ENCODE measurements at places on chromosomes 7 and 10.

DNA sequence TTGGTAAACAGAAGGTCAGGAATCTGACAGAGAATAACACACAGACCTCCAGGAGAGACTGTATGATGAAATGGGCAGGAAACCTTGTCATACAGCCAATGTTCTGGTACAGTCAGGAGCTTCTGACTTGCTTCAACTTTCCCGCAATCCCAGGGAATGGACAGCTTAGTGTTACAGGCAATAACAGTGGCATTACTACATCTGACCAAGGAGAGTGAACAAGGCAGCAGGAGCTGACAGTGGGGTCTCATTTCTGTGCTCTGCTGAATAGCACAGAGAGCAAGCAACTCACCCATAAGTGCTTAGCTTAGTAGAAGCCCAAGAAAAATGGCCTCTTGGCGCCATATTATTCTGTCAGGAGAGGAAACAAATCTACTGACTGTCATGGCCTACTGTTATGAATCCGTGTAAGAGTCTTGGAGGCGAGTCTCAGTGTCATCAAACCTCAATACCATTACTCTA is 186.2 kb upstream of the MTPN start:
- DNase-seq = no peak

DNA sequence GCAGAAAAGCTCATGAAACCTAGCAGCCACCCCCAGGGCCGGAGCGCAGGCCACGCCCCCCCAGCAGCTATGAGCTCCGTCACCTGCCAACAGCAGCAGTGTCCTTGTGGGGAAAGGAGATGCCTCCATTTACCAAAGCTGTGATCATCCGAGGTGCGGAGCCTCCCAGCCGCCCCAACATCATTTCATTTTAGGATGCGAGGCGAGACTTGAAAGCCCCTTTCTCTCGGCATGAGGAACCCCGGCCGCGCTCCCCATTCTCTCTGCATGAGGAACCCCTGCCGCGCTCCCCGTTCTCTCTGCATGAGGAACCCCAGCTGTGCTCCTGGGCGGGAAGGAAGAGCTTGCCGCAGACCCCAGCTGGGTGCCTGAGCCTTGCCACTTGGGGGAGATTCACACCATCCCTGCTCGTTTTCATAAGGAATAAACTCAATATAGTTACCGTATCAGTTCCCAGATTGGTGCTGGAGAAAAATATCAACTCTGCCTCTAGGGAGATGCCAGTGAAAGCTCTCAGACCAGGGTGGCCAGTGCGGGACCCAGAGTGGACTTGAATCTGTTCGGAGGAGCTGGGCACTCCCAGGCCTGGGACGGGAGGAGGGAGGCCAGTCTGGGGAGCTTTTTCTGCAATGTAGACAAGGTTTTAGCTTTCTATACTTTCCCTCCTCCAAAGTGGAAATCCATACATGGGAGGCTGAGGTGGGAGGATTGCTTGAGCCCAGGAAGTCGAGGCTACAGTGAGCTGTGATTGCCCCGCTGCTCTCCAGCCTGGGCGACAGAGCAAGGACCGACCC is 35.0 kb downstream of the JAKMIP3 start:
- DNase-seq = no peak

- DNase-seq = no peak
These were observed 122.6 kb upstream of the ASAH2 start for GRCh38 chr10:50373821-50374501.

- DNase-seq = no peak
These were observed 28.6 kb downstream of the TNS3 start for GRCh38 chr7:47553309-47553708.

- DNase-seq = no peak
These were observed 11.1 kb downstream of the YWHAG start for GRCh38 chr7:76347710-76348109.

GRCh38 chr10:122083478-122084025 is 94.6 kb downstream of the TACC2 start:
- DNase-seq = no peak

DNA sequence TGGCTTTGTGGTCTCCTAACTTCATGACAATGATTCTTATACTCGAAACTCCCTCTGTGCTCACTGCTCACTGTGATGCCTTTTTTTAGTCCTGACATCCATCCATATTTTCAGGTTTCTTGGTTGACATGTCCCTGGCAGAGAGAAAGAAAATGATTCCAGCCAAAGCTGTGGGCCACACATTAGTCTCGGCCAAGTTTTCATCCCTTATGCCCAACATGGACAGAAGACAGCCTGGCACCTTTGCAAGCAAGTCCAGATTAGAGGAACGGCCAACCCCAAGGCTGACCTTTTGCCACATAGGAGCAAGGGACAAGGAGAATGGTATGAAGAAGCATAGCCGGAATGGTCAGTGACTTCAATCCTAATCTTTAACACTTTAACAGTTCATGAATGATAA is 8.7 kb upstream of the OPALIN start:
- DNase-seq = no peak

- no peak for DNase-seq
These were observed at the start of gene CPA2 for GRCh38 chr7:130266258-130266960. TSS of gene CPA2 (plus strand) at chr7:130266863. CDS start at chr7:130266882, 19 bp downstream.

DNA sequence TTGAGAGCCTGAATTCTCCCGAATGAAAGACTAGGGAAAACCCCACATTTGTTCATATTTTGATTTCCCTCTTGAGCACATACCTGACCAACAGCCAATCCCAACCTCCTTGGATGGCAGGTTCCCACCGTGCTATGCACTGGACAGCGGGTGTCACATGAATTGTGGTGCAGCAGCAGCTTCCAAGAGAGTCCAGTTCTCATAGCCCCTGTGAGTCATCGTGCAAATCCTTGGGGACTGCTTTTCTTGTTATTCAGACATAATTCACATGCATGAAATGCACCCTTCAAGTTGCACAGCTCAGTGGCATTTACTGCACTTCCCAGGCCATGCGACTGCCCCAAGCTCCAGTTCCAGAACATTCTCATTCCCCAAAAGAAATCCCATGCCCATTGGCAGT is 67.8 kb upstream of the PPP2R2D start:
- no peak for DNase-seq

- DNase-seq = no peak
These were observed 278.3 kb downstream of the KCNMA1 start for GRCh38 chr10:77359287-77359691.

DNA sequence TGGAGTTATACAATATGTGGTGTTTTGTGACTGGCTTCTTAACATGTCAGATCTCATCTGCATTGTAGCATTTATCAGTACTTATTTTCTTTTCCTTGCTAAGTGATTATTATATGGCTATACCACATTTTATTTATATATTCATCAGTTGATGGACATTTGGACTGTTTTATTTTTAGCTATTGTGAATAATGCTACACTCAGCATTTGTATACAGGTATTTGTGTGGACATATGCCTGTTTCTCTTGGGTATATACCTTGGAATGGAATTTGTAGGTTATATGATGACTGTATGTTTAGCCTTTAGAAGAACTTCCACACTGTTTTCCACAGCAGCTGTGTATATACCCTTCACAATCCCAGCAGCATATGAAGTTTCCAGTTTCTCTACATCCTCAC is 86.5 kb downstream of the GSDME start:
- DNase-seq = no peak

GRCh38 chr10:114060456-114060855 is 16.8 kb downstream of the ADRB1 start:
- no peak for DNase-seq

DNA sequence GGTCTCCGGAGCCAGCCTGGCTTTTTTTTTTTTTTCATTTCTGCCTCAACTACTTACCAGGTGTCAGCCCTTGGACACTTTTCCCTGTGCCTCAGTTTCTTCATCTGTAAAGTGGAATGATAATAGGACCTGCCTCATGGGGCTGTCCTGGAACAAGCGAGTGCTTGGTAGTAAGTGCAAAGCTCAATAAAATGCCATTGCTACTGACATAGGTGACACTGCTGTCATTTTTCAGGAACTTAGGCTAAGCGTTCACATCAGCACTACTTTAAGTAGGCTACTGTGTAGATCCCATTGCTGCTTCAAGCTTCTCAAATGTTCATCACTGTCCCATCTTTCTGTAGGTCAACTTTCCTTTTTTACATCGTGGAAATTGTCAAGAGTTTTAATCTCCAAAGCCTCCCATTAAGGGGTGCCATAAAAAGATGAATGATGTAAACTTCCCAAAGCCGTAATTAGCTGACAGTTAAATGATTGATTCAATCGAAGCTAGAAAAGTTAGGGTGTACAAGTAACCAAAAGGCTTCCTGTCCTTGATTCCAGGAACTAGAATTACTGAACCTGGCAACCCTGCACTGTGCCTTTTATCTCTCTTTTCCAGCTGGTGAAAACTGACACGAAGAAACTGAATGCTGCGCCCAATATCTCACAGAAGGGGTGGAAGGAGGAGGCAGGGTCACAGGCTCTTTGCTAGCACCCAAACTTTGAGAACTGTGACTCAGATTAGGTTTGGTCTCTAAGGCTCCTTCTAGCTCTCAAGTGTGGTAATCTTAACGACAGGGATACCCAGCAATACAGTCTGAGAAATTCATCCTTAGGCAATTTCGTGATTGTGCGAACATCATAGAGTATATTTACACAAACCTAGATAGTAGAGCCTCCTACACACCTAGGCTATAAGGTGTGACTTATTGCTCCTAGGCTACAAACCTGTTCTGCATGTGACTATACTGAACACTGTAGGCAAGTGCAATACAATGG is 861 bp upstream of the USP6NL start:
- no peak for DNase-seq

DNA sequence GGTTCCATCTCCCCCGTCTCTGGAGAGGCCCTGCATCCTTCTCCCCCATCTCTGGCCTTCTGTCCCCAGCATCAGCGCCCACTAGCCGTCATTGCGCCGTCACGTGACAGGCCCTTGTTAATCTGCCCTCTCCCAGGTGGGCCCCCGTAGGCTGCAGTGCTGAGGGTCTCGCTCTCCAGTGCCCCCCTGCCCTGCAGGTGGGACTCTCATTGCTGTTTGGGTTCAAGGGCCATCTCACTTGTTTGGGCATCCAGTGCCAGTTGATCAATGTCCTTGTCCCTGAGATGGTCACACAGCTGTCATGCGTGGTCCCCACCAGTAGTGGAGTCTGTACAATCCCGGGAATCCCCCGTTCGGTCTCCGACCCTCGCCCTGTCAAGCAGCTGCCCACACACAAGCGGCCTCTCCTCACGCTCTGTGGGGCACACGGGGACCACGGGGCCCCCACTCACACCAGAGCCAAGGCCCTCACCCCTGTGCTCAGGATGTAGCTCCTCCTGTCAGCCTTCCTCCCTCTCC is 114.0 kb downstream of the INPP5A start:
- no peak for DNase-seq

- peak; percentile 87 for DNase-seq
These were observed 180.7 kb downstream of the EVX1 start for GRCh38 chr7:27423290-27423689.
